ENCODE measurements at places on chromosomes 2 and 18. TPM values are rescaled to one million over a fixed set of nuclear protein-coding genes. Genes with fewer than 3 reads are reported as not detected.

The SNORC gene
- total RNA-seq = 2.1 TPM

The MPHOSPH10 gene
- total RNA-seq = 37.2 TPM

The INO80B gene
- 46.8 TPM for total RNA-seq

The ST8SIA3 gene
- not detected for total RNA-seq

The UPP2 gene
- total RNA-seq = not detected
